ENCODE measurements at places on chromosomes 7 and 10. TPM values are rescaled to one million over a fixed set of nuclear protein-coding genes. Genes with fewer than 3 reads are reported as not detected.

DNA sequence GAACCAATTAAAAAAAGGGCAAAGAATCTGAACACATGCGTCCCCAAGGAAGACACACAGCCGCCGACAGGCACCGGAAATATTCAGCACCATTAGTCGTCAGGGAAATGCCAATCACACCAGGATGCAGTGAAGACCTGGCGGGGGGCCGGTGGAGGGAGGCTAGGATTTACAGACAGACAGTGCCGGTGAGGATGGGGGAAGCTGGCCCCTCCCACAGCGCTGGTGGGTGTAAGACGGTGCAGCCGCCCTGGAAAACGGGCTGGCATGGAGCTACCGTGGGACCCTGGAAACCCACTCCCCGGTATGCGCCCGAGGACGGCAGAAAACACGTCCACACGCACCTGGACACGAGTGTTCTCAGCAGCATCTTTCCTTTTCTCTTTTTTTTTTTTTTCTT is 4.8 kb upstream of the ADAP1 start:
- DNase-seq = no peak

DNA sequence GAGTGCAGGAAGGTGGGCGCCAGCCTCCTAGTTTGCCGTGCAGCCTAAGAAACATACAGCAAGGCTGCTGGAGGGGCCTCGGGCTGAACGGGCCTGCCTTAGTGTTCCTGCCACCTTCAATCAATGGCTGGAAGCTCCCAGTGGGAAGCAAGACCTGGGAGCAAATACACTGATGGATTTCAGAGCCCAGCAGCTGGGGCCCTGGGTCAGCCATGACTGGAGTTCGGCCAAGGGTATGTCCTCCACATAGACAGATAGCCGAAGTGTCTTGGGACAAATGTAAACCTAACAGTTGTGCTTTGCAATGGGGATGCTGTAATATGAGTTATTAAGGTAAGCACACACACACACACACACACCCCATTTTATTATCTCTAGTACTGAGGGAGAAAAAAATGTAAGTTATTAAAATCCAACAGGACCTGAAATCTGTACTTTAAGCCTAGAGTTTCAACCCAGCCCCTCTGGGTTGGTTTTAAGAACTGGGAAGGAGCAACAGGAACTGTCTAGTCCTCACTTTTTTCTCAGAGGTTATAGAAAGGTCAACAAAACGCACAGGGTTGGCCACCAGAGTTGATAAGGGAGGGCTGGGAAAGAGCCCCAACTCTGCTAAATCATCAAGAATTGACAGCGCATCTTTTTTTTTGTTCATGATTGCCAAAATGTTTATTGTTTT is 50.0 kb upstream of the CELF2 start:
- DNase-seq = peak; percentile 24

SAMD9L gene
- total RNA-seq = 25.0 TPM

GRCh38 chr7:135659159-135659846 is 3.0 kb upstream of the STMP1 start:
- DNase-seq = no peak

DNA sequence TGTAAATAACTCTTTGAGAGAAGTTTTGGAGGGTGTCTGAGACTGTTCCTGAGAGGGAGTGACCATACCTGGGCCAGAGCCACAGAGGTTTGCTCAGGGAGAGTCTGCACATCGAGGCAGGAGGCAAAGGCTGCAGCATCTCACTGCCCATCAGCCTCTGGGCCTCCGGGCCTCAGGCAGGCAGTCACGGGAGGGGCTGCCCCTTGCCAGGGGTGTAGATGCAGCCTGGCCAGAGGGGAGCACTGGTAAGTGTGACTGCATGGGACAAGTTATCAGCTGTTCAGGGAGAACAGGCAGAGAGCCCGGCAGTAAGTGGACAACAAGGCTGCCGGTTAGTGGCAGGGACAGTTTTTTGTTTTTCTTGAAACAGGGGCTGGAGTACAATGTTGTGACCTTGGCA is 55.9 kb downstream of the ZNF467 start:
- DNase-seq = no peak

DNA sequence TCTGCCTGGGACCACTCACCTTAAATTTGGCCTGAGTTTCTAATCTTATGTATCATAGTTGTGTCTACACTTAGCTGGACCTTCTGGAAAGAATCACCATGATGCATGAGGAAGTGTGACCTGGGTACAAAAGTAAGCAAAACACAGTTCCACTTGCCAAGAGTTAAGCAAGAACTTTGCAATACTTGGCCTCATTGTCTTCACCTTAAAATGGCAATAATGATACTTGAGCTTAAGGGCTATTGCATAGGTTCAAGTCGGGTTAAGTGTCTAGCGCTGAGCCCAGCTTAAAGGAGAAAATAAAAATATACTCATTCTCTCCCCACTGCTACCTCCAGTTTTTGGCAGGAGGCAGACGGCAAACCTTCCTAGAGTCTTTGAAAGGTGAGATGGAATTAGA is 133.9 kb upstream of the BMPER start:
- DNase-seq = no peak

MBL2 gene
- total RNA-seq = not detected

NUTM2B gene
- 0.36 TPM for total RNA-seq

WNT8B gene
- not detected for total RNA-seq

ANKRD61 gene
- 0.35 TPM for total RNA-seq

PTPRZ1 gene
- total RNA-seq = not detected
